ENCODE measurements at places on chromosomes 3 and 15.

GRCh38 chr3:40042752-40043443 is 233.5 kb downstream of the MYRIP start:
- no peak for DNase-seq

DNA sequence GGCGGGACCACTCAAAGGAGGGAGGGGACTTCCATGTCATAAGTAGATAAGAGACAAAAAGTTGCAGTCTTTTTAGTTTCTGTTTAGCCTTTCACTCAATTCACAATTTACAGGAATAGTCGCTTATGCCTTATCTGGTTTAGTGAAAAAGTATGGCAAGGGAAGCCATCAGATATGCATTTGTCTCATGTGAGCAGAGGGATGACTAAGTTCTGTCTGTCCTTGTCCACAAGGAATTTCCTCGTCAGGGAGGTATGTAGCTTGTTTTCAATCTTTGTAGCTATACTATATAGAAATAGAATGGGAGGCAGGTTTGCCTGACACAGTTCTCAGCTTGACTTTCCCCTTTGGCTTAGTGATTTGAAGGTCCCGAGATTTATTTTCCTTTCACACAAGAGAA is 882.8 kb downstream of the NAALADL2 start:
- no peak for DNase-seq

DNA sequence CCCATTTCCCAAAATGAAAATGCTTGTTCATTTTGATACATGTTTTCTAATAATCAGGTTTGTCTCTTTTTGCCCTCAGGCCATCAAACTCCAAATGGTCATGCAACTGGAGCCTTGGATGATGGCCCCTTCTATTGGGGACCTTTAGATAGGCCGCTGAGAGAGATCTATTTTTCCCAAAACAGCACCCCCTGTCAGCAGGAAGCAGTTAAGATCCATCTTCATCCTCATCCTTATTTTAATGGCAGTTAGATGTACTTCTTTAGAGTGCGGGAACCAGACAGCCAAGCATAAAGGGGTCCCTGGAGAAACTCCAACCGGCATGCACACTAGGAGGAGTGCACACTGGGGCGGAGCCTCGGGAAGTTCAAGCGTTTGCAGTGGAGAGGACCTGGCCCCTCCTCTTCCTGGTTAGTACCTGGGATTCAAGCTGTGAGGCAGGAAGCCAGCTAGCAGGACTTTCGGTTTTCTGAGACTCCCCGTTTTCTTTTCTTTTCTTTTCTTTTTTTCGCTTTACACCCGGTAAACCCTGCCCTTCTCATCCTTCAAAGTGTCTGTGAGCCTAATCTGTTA is 31.9 kb upstream of the STRIT1 start:
- DNase-seq, result no peak

- no peak for DNase-seq
These were observed 44.2 kb upstream of the CSPG5 start for GRCh38 chr3:47622671-47623461.

DNA sequence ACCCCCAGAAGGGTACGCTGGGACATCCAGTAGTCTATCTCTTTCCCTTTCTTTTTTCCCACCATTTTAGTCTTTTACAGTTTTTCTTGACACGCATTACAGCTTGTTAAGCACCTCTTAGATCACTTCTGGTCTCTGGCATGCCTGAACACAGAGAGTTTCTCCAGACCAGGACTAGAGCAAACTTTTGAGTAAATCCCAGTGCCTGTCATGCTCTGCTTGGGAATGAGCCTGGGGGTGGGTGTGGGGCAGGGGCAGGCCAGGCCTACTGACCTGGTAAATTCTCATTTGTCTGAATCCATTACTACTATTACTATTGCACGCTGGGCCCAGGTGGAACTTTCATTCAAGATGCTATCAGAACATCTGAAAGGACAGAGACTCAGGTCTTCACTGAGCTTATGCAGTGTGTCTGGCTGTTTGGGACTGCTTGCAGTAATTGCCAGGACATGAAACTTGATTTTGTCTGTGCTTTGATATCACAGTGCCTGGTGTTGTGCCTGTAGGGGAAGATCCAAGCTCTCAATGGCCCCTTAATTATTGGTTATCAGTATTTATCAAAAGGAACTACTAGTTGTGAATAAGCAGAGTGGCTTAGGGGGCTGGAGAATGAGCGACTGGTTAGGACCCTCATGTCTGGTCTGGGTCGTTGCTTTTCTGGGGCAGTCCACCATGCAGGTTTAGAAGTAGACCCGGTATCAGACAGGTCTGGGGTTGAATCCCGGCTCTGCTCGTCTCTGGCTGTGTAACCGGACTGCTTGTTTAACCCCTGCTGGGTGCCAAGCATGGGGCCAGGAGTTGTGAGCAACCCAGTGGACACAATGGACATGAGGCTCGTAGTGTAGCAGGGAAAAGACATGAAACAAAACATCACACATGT is 196.1 kb upstream of the TLE3 start:
- DNase-seq, result no peak

GRCh38 chr15:67228286-67228685 is 26.2 kb downstream of the AAGAB start:
- no peak for DNase-seq

GRCh38 chr3:61343543-61343942 is 92.3 kb upstream of the FHIT start:
- no peak for DNase-seq

DNA sequence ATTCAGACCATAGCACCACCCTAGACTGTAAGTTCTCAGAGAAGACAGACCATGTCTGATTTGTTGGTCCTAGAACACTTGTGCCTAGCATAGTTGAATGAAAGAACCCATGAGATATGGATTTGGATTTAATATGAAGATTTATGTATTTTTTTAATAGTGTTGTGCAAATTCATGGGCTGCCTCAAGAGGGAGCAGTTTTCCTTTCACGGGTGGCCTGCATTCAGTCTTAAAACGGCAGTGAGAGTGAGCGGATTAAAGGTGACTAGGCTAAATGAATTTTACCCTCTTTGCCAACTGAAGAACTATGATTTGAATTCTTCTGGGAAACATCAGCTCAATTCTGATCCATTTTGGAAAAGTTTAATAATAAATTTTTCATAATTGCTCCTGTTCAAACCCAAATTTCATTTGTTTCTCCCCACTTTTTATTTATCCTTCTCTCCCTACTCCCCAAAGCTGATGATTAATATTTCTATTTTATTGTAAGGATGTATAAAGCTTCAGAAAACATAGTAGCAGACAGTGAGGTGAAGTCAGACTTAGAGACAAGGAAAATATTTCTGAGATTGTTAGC is 67.3 kb downstream of the MORC1 start:
- DNase-seq, result no peak

GRCh38 chr15:45635191-45635638 is 386 bp downstream of the SQOR start:
- DNase-seq, result no peak

DNA sequence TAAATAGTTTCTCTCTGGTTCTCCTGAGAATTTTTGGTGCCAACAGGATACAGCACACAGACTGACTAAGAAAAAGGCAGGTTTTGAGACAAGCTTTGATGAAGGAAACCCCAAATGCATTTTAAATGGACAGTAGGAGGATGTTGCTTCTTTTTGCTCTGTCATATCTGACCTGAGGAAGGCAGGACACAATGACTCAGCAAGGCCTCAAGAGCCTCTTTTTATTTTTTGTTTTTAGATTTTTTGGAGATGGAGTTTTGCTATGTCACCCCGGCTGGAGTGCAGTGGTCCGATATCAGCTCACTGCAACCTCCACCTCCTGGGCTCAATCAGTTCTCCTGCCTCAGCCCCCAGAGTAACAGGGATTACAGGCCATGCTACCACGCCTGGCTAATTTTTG is 16.9 kb upstream of the KNG1 start:
- no peak for DNase-seq

- DNase-seq, result no peak
These were observed 59.7 kb downstream of the RAP2B start for GRCh38 chr3:153221748-153222162.

DNA sequence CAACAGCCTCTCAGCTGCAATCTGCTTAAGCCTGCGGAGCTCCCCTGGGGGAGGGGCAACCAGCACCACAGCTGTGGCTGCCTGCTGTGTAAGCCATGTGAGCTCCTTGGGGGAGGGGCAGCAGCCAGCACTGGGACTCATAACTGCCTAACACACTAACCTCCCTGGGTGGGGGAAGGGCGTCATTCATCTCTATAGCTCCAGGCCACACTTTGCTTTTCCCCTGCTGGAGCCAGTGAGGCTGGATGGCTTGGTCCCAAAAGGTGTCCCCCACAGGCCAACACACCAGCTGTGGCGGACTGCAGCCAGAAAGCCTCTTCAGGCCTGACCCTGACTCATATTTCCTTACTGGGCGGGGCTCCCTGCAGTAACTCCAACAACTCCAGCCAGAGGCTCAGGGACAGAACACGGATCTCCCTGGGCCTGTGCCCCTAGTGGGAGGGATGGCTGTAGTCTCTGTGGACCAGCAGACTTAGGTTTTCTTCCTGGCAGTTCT is 129.8 kb downstream of the PPM1L start:
- DNase-seq, result no peak

DNA sequence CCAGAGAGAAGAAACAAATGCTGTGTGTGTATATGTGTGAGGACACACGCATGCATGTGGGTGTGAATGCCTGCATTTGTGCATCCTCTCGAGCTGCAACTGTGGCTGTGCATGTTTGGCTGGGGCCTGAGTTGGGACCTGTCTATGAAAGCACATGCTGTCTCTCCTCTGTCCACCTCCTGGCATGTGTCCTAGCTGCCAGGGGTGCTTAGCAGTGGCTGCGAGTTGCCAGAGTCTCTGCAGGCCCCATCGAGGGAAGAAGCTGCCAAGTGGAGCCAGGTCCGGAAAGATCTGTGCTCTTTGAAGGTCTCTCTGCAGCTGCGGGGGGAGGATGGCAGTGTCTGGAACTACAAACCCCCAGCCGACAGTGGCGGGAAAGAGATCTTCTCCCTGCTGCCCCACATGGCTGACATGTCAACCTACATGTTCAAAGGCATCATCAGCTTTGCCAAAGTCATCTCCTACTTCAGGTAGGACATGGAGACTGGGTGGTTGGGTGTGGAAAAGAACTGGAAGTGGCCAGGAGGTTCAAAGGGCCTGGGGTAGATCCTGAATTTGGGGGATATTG is 30.7 kb downstream of the NR1I2 start:
- DNase-seq, result no peak

- DNase-seq, result no peak
These were observed 60.9 kb downstream of the SCN10A start for GRCh38 chr3:38755130-38755529.

GRCh38 chr3:72820415-72820814 is 27.8 kb downstream of the SHQ1 start:
- no peak for DNase-seq

DNA sequence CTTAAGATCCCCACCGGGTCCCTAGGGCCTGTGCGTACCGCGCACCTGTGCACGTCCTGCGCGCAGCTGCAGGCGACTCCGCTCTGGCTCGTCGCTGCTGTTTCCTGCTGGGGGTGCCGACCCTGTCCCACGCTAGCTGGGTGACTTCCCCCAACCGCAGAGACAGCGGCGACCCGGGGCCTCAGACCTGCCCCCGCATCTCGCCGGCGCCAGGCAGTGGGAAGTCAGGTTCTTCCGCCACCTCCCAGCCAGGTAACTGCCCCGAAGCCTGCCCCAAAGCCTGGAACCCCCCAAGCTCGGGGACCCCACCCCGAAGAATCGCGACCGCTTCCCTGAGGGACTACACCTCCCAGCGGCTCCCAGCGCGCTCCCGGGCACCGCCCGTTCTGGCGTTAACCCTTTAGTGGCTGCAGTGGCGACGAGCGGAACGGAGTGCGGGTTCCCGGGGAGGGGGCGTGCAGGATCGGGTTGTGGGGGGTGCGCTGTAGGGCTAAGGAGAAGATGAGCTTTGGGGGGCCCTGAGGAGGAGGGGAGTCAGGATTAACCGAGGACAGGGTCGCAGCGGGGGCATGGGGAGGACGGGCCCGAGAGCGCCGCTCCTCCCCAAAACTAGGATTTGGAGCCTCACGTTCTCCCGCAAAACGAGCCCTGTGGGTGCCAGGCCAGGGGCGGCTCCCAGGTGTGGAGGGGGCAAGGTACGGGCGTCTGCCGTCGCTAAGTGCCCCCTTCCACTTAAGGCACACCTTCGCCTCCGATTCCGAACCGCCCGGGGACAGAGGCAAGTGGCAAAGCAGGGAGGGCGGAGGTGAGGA is 589 bp downstream of the NEIL1 start:
- no peak for DNase-seq

- no peak for DNase-seq
These were observed 837.4 kb downstream of the CADM2 start for GRCh38 chr3:85796140-85796539.

DNA sequence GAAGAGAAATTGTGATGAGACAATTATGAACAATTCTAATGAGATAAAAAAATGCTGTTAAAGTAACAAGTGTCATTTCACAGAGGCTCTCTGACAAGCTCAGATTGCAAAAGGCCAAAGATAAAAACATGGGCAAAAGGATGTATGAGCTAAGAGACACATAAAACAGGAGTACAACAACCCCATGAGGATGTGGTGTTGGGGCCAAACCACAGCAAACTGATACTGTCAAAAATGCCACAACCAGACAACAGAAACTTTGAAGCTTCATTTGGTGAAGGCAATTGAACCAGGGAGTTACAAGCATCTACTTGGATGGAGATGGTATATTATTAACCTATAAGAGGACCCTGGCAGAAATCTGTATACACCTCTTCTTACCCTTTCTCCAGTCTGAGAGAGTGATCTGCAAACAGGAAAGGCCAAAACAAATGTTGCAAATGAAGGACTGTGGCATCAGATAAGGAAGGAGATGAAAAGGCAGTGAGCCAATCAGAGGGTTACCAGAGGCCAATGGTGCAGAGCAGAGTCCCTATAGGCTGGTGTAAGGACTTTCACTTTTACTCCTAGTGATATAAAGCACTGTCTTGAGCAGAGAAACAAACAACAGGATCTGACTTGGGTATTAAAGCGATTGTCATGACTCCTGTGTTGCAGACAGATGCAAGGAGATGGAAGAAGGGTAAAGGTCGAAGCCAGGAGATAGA is 659.0 kb downstream of the NTRK3 start:
- no peak for DNase-seq

DNA sequence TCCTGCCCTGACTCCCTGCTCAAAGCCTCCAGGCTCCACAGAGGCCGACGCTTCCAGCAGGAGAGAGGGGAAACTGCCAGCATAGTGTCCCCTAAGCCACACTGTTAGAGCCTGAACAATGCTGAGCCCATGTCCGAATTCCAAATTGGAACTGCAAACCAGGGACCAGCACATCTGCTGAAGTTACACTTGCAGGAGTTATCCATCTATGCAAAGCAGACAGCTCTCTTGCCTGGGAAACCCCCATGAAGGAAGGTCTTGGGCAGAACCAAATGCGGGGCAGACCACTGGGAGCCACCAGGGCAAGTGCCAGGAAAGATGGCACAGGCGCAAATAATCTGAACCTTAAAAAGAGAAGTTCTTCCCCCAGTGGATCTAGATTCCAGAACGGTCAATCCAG is 625 bp downstream of the LRRC15 start:
- DNase-seq, result no peak

Measured in cerebellar nuclear complex (tissue), 1 donor.